Left hindlimb (tissue), 1 donor: ENCODE measurements at places on chromosomes 2 and 18.
A peak's percentile ranks its signal among the peaks of the same experiment; 100 is the strongest.

DNA sequence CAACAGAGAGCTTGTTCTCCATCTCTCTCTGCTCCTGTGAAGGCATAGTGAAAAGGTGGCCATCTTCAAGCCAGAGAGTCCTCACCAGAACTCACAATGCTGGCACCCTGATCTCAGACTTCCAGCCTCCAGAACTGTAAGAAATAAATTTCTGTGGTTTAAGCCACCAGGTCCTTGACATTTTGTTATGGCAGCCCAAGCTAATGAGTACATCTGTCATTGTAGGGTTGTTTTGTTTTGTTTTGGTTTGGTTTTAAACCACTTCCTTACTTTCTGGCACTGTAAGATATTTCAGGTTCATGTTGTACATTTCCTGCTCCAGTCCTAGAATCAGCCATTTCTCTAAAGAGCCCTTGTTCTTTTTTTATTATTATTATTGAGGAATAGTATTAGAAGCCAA is 171.2 kb downstream of the CPS1 start:
- DNase-seq = no peak

DNA sequence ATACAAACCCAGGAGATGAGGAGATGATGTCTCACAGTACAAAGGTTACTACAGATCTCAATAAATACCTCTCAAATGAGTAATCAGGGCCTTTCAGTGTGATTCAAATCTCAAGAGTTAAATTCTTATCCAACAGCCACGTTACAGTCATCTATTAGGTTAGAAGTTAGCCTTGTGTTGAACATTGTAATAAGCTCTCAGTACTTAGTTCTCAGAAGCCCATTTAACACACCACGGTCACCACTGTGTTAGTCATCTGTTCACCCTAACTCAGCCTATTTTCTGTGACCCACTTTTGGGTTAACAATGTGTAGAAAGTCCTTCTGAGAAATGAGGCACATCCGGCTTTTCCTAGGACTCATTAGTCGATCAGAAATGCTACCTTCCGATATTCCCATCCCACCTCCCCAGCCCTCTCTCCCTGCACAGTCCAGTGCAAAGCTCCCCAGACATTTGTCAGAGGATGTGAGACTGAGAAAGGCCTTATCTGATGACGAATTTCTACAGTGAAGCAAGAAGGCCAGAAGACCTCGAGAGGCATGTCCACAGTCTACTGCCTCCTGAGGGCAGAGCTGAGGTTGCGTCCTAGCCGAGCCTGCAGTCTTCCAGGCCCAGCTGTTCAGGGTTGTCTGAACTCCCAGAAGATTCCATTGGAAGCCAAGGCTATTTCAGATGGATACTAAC is 92.6 kb downstream of the ACTR2 start:
- no peak for DNase-seq

- no peak for DNase-seq
These were observed 193.2 kb downstream of the MBD2 start for GRCh38 chr18:54031243-54031642.

DNA sequence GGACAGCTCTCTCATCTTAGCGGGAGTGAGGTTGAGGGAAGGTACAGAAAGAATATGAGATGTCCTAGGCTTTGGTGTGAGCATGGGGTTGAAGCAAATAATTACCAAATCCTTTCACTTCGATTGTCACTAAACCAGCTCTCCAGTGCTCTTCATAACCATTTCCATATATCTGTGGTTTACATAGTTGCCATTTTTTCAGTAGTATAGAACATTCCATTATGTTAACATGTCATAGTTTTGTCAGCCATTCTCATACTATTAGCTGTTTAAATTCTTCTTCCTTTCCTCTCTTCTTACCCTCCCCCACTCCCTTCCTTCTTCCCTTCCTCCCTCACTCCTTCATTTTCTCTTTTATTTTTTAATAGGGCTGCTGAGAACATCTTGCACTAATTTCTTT is 205.9 kb downstream of the BABAM2 start:
- DNase-seq = no peak

DNA sequence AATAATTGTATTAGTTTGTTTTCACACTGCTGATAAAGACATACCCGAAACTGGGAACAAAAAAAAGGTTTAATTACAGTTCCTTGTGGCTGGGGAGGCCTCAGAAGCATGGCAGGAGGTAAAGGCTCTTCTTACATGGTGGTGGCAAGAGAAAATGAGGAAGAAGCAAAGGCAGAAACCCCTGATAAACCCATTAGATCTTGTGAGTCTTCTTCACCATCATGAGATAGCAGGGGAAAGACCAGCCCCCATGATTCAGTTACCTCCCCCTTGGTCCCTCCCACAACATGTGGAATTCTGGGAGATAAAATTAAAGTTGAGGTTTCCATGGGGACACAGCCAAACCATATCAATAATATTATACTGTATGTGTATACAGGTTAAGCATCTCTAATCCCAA is 73.3 kb upstream of the CABLES1 start:
- no peak for DNase-seq

- no peak for DNase-seq
These were observed 34.8 kb downstream of the RRM2 start for GRCh38 chr2:10157293-10157692.

DNA sequence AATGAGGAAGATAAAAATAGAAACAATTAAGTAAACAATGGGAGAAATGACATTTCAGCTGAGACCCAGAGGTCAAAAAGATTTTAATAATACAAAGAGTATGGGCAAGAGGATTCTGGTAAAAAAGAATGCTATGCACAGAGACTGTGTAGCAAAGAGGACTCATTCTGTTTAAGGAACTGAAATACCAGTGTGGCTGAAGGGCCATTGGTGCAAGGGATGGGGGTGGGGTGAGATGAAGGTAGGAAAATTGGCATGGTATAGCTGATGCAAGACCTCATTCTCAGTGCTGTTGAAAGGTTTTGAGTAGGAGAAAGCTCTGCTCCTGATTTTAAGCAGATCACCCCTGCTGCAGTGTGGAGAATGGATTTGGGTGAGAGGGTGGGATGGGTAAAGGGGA is 10.8 kb downstream of the GALNT1 start:
- no peak for DNase-seq

DNA sequence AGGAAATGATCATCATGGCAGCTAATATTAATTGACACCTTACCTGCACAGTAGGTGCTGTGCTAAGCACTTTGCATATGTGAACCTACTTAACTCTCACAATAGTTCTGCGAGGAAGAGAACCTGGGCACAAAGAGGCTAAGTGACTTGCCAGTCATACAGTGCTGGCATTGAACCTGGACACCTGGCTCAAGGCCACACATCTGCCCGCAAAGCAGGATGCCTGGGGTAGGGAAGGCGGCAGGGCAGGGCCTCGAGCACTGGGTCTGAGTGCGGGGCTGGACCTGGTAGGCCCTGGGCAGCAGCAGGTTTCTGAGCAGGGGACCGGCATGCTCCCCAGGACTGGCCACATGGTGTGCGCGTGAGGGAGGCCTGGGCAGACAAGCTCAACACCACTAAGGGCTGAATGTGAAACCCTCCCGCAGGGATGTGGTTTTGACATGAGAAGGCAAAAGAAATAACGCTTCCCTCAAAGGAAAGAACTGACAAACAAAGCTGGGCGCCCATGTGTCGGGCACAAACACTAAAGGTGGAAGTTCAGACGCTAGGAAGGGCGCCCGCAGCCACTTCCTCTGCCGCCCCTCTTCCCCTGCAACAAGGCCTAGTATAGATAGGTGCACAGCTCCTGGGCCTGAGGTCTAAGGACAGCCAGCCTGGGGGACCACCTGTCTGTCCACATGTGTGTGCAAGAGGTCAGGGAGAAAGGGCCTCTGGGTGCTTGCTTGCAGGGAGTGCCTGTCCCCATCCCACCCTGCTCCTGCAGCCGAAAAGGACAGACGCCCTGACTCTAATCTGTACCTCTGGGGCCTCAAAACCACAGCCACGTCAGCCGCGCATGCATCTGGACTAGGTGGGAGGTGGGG is 92.5 kb downstream of the ZFP36L2 start:
- no peak for DNase-seq

DNA sequence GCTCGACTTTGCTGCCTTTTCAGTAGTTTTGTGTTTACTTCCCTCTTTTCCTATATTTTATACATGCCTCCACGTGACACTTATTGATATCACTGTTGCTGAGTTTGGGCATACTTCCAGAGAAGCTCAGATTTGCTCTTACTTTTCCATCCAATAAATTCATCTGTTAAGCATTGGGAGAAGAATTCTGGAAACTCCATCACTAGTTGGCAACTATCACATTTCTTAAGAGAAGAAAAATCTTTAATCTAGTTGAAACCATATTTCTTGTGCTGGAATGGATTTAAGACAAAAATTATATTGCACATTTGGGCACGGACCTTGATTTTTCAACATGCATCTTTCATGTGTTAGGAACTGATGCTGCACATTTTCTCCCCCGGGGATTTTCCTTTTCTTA is 52.6 kb upstream of the CPO start:
- DNase-seq = no peak

GRCh38 chr18:24919181-24919797 is 432.7 kb downstream of the ZNF521 start:
- DNase-seq = no peak

GRCh38 chr2:212816267-212816666 is 277.7 kb upstream of the ERBB4 start:
- DNase-seq = no peak

DNA sequence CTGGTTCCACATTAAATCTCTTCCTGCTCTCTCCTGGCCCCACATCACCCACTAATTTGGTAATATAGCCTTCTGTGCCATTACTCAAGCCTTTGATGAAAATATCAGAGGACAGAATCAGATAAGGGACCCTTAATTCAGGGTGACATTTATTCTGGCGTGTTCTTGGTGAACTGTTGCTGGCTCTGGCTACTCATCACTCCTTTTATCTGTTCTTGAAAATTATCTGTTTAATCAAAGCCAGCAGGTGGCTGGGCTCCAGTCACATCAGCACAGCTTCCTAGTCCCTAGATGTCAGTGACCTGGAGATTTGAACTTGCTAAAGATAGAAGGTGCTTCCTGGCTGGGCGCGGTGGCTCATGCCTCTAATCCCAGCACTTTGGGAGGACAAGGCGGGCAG is 26.9 kb upstream of the SLC35F6 start:
- no peak for DNase-seq

DNA sequence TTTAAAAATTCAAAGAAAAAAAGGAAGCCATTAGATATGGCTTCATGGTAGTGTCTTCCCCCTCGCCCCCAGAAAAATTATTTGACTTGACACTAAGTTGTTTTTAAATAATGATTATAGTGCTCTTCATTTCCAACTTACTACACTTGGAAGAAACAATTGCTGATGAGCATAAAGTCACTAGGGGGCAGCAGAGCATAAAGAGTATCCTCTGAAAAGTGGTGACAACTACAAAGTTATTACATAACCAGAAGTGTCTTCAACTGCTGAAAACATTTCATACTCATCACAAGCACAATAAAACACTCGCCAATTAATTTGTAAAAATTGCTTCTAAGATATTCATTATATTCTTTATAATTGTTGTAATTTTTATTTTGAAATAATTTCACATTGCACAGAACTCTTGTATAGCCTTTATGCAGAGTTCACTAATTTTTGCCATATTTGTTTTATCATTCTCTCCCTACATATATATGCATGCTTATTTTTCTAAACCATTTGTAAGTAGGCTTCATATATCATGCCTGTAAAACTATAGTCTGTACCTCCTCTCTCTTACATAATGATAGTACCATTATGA is 54.9 kb downstream of the EXOC6B start:
- DNase-seq = peak; percentile 35

DNA sequence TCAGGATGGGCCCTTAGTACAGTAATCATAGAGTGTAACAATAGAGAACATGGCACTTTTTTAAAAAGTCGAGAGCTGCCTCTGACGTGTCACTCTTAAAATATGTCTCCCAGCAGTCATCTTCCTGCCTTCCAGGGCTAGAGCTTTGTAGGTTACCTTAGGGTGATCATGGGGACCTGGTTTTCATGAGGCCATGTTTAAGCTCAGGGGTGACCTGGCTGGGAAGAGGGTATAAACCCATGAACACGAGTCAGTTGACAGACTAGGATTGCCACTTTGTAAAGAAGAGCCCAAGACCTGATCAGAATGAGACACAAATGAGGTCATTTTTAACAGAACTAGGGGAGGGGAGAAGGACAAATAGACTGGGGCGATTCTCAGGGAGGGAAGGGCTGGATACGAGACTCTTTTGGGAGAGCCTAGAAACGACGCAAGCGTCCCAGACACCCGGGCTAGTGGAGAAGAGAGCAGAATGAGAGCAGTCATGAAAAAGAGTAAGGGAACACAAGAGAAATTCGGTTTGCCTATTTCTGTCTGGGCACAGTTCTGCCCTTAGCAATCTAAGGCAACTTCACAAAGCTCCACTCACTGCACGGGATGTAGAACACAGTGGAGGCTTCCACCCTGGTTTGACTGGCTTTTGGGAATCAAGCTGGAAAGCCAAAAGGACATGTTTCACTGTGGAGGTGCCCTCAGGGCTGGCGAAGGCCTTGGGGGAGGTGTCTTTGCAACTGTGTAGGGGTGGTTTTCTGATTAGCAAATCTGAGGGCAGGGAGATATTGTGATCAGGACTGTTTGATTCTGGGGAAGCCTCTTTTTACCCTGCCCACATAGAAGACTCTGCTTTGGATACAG is 1.8 kb upstream of the RAB31 start:
- no peak for DNase-seq

DNA sequence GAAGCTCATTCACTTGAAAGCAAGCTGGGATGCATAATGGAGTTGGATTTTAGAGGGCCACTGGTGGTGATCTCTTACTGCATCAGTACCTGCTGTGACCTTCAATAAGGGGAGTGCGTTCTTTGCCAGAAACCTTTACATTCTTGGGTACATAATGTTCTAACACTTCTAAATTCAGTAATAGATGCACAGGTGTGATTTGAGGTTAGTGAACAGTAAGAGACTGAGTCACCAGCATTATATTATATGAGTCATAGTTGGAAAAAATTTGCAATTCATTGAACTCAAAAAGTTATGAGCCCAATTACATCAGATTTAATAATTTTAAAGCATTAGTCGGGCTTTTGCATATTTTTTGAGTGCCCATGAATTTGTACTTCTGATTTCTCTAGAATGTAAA is 803.3 kb downstream of the ADCYAP1 start:
- DNase-seq = no peak

GRCh38 chr18:66571845-66572244 is 32.0 kb downstream of the CDH19 start:
- DNase-seq = no peak

DNA sequence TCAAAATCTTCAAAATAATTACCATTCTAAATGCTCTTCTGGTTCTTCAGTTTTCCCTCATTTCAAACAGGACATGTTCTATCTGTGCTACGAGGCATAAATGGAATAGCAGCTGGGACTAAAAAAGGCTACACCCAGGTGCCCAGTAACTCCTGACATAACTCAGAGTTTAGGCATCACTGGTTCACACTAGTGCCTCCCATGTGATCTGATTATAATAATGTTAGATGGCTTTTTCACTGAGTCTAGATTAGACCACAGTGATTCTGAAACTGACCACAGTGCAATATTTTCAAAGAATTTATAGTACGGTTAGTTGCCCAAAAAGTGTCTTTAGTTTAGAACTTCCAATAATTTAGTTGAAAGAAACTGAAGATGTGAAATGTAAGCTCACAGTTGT is 123.3 kb downstream of the CCBE1 start:
- DNase-seq = no peak

DNA sequence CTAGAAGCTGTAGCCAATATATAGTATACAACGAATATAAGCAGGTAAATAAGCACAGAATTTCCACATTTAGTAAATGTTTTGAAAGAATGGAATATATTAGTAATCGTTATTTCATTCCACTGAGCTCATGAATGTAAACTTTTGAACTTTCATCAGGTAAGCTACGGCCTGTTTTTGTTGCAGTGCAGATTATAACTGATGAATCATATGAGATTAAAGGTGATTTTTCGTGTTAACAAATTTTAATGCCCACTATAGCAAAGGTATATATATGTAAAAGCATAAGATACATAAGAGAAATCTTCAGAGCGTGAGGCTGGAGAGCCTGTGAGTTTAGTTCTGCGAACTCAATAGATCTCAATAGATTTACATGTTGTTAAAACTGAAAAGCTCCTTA is 1.1 kb downstream of the SCYGR1 start:
- DNase-seq = no peak
